ENCODE measurements at places on chromosomes 16 and 17. TPM values are rescaled to one million over a fixed set of nuclear protein-coding genes. Genes with fewer than 3 reads are reported as not detected.
A peak's percentile ranks its signal among the peaks of the same experiment; 100 is the strongest.

CCL22 gene
- total RNA-seq, result not detected

DNA sequence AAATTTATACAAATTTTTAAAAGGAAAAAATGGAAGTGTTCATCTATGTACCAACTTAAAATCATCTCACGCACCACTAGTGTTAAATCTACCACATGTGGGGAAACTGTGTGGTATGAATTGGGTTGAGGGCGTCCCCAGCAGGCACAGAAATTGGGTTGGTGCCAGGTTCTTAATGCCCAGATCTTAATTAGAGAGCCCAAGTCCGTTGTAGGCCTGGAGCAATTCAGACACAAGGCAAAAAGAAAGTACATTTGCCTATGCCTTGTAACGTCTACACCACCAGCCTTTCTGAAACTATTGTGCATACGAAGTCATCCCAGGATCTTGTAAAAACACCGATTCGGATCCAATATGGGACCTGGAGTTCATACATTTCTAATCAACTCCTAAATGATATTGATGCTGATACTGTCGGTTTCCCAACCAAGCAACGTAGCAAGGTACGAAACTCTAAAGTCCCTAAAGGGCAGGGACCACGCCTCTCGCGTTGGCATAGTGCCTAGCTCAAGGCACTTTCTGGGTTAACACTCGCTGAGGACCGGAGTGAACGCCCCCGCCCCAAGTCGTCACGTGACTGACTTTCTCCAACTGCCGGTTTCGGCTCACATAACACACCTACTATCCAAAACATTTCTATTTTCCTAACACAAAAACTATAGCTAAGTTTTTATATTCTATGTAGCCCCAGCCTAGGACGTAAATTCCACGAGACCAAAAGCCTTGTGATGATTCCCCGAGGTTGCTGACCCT is 945 bp upstream of the UQCRC2 start:
- H3K27me3 ChIP-seq, result no peaks in the 10 kb centered on the region
- peak overlapping the region; percentile 92 for H3K27ac ChIP-seq
- peak overlapping the region; percentile 87 for H3K4me3 ChIP-seq
- peaks cover 6% of the 10 kb centered on the region for H3K4me1 ChIP-seq
- DNase-seq, result no peak
- H3K36me3 ChIP-seq, result peaks cover 4% of the 10 kb centered on the region

DNA sequence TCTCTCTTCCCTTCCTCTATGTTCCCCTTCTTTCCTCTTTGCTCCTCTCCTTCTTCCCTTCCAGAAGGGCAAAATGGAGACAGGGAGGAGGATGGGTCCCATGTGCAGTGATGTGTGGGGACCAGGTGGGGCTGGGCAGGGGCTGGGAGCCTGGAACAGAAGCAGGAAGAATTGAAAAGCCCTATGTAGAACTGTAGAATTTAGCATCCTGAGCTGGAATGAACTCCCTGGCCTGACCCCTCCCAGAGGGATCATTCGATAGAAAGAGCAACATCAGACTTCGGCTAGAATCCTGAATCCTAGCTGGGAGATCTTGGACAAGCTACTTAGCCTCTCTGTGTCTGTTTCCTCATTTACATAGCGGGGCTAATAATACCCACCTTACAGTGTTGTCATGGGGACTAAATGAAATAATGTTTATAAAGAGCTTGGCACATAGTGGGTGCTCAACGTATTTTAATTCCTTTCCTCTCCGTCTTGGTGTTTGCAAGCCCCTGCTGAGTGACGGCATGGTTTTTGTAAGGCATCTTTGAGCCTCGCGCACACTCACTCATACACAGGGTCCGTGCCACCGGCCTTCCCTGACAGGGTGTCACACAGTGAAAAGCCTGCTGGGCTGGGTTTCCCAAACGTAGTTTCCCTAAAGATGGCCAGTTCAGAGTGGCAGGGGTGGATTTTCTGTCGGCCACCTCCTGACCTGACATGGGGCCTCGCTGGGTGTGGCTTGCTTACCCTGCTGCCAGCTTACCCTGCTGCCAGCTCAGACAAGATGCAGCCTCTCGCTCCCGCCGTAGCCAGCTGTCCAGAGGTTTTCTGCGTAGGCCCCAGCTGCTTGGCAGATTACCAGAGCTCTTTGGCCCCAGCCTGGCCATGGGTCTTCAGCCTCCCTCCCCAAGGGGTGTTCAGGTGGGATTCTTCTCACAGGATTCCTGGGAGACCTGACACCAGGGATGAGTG is 6.1 kb upstream of the ARHGAP23 start:
- H3K27me3 ChIP-seq, result no peaks in the 10 kb centered on the region
- peak overlapping the region; percentile 82 for H3K27ac ChIP-seq
- H3K36me3 ChIP-seq, result no peaks in the 10 kb centered on the region
- H3K4me3 ChIP-seq, result peak overlapping the region; percentile 50
- peaks cover 50% of the 10 kb centered on the region for H3K4me1 ChIP-seq

GRCh38 chr17:79261355-79262072 is 186.9 kb downstream of the ENGASE start:
- H3K27me3 ChIP-seq, result no peaks in the 10 kb centered on the region
- H3K4me3 ChIP-seq, result no peak overlapping the region
- H3K36me3 ChIP-seq, result no peaks in the 10 kb centered on the region
- no peaks in the 10 kb centered on the region for H3K4me1 ChIP-seq
- no peak for DNase-seq
- H3K27ac ChIP-seq, result no peak overlapping the region

DNA sequence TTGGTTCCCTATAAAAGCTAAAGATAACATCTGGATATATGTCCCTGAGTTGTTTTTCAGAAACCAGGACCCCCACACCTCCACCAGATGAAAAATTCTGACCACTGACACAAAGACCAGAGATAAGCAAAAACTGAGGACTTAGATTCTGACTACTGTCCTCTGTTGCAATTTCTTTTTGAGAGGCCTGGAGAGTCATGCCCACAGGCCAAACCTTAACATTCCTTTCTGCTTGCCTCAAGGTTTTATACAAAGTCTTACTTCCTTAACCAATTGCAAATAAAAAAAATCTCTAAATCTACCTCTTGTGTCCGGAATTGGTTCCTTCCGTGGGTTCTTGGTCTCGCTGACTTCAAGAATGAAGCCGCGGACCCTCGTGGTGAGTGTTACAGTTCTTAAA is 228.5 kb downstream of the ABCC12 start:
- H3K4me1 ChIP-seq, result no peaks in the 10 kb centered on the region
- no peaks in the 10 kb centered on the region for H3K36me3 ChIP-seq
- no peak overlapping the region for H3K4me3 ChIP-seq
- H3K27ac ChIP-seq, result no peak overlapping the region
- H3K27me3 ChIP-seq, result no peaks in the 10 kb centered on the region

ITGAL gene
- 0.11 TPM for total RNA-seq

KRTAP3-2 gene
- not detected for total RNA-seq

DNA sequence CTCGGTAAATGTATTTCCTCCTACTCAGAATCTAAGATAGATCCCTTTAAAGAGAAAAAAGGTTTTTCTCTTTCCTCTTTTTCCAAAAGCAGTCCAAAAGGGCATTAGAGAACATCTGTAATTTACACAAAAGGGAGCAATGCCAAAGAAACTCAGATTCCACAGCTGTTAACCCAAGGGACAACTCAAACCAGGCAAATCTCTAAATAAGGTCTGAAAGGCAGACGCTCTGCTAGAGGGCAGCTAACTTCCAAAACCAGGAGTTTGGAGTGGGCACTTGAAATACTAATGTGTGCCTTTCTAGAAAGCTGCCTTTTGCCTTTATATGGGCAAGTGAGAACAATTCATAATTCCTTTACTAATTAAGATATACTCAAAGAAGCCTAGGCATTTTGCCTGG is 435.7 kb downstream of the ZFHX3 start:
- no peaks in the 10 kb centered on the region for H3K27me3 ChIP-seq
- DNase-seq, result no peak

GRCh38 chr17:82810644-82811430 is 29.0 kb downstream of the ZNF750 start:
- no peak overlapping the region for H3K4me3 ChIP-seq
- no peaks in the 10 kb centered on the region for H3K4me1 ChIP-seq
- H3K27ac ChIP-seq, result no peak overlapping the region

DNA sequence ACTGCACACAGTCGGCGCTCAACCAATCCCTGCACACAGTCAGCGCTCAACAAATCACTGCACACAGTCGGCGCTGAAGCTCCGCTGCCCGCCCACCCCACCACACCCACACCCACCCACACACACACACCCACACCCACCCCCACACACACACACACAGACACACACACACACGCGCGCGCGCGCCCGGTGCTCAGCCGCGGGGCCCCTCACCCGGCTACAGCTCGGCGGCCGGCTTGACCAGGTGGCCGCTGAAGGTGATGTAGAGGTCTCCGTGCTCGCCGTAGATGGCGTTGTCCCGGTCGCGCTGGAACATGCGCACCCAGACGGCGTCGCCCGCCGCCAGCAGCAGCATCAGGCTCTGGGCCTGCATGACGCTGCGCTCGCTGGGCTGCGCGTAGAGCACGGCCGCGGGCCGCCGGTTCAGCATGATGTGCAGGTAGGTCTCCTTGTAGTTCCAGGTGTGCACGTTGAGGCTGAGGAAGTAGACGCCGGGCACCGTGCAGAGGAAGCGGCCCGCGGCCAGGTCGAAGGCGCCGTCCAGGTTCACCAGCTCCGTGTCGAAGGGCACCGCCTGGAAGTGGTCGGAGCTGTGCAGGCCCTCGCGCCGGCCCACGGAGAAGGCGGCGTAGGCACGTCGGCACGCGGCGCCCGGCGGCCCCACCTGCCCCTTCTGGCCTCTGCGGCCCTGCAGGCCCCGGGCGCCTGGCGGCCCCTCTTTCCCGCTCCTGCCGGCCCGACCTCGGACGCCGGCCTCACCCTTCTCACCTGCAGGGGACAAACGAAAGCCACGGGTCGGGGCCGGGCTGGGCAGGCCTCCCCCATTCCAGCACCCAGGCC is 2.5 kb downstream of the C1QTNF8 start:
- peak overlapping the region; percentile 95 for H3K27ac ChIP-seq
- no peak for DNase-seq
- H3K4me3 ChIP-seq, result no peak overlapping the region
- H3K4me1 ChIP-seq, result peaks cover 40% of the 10 kb centered on the region
- no peaks in the 10 kb centered on the region for H3K27me3 ChIP-seq

DNA sequence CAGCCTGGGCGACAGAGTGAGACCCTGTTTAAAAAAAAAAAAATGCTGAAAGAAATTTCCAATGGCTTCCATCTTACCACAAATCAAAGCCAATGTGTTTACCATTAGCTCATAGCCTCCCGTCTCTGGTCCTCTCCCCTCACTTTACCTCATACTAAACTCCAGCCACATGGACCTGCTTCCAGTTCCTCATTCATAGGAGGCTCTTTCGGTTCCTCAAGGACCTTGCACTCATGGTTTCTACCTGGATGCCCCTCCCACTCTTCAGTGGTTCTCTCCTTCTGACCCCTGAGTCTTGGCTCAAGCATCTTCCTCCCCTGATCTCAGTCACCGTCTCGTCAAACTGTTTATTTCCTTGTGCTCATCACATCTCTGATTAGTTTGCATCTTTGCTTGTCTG is 3.8 kb upstream of the DEF8 start:
- no peak overlapping the region for H3K4me3 ChIP-seq
- H3K27me3 ChIP-seq, result no peaks in the 10 kb centered on the region
- H3K36me3 ChIP-seq, result no peaks in the 10 kb centered on the region

CCL18 gene
- not detected for total RNA-seq

TELO2 gene
- 110 TPM for total RNA-seq

Data from ascending aorta (tissue), 2 donors.